Bladder microvascular endothelial cell (primary cell): ENCODE measurements at places on chromosomes 2 and 18. TPM values are rescaled to one million over a fixed set of nuclear protein-coding genes. Genes with fewer than 3 reads are reported as not detected.

Gene IL1A
- 0.13 and 0.32 TPM in 2 replicates for total RNA-seq

Gene ALPI
- not detected in 2 replicates for total RNA-seq

Gene SLC5A7
- total RNA-seq = not detected in 2 replicates

Gene REG3A
- not detected in 2 replicates for total RNA-seq

Gene KCNE4
- 0.31 and 0.65 TPM in 2 replicates for total RNA-seq

Gene KIF3C
- total RNA-seq = 6.2 and 17.6 TPM in 2 replicates

Gene TRABD2A
- total RNA-seq = 0.32 and 0.38 TPM in 2 replicates

Gene ARPC2
- total RNA-seq = 297 and 314 TPM in 2 replicates

Gene ABCG8
- not detected in 2 replicates for total RNA-seq

Gene DYNC2LI1
- total RNA-seq = 6.0 and 10.5 TPM in 2 replicates

Gene PLCD4
- total RNA-seq = 0.32 and 1.5 TPM in 2 replicates

Gene HJURP
- 11.0 and 17.2 TPM in 2 replicates for total RNA-seq

Gene NXPH2
- not detected in 2 replicates for total RNA-seq

Gene PSD4
- total RNA-seq = 0.38 and 0.49 TPM in 2 replicates

Gene G6PC2
- not detected in 2 replicates for total RNA-seq

Gene OR6B3
- total RNA-seq = not detected in 2 replicates

Gene GLI2
- under 0.01 TPM in 1 of 2 replicates, not detected in the other for total RNA-seq

Gene FN1
- total RNA-seq = 452 and 3,127 TPM in 2 replicates

Gene CHCHD5
- total RNA-seq = 5.6 and 9.2 TPM in 2 replicates

Gene CNDP1
- total RNA-seq = not detected in 2 replicates

Gene DUSP28
- 1.4 and 1.6 TPM in 2 replicates for total RNA-seq

Gene UCN
- total RNA-seq = 0.44 and 0.49 TPM in 2 replicates

Gene BOLA3
- total RNA-seq = 17.4 and 19.9 TPM in 2 replicates

Gene MAP3K2
- total RNA-seq = 9.6 and 20.7 TPM in 2 replicates

Gene UGT1A8
- not detected in 2 replicates for total RNA-seq

Gene C2orf80
- total RNA-seq = not detected in 2 replicates

Gene ALK
- total RNA-seq = not detected in 2 replicates

Gene KATNAL2
- total RNA-seq = 0.76 and 1.5 TPM in 2 replicates

Gene SH2D6
- 0.16 and 0.19 TPM in 2 replicates for total RNA-seq
